Adipocyte (in vitro differentiated cells): ENCODE measurements at places on chromosomes 16 and 17.

- no peak for DNase-seq
These were observed 26.4 kb downstream of the PIGL start for GRCh38 chr17:16243385-16243784.

- DNase-seq = no peak
These were observed 114.5 kb upstream of the MAF start for GRCh38 chr16:79715061-79715460.

DNA sequence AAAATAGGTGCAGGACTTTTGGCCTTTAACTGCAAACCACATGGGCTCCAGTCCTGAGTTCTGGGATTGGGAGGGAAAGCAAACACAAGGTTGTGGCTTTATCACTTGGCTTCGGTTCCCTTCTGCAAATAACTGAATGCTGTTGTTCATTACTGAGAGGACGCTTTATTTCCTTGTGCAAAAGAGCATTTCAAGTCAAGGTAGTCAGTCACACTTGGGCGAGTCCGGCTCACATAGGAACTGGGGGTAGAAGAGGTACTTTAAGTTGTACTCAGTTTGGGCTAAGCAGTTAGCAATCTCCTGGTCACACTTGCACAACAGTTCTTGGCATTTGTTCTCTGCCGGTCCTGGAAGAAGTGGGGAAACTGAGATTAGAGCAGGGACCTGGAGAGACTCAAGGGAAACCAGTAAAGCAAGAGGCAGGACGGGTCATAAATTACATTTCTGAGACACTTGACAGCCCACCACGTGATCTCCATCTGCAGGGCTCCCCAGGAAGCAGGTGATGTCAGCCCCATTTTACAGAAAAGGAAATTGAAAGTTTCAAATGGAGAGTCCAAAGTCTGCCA lies 21.6 kb downstream of the PLA2G10 start:
- DNase-seq = no peak

DNA sequence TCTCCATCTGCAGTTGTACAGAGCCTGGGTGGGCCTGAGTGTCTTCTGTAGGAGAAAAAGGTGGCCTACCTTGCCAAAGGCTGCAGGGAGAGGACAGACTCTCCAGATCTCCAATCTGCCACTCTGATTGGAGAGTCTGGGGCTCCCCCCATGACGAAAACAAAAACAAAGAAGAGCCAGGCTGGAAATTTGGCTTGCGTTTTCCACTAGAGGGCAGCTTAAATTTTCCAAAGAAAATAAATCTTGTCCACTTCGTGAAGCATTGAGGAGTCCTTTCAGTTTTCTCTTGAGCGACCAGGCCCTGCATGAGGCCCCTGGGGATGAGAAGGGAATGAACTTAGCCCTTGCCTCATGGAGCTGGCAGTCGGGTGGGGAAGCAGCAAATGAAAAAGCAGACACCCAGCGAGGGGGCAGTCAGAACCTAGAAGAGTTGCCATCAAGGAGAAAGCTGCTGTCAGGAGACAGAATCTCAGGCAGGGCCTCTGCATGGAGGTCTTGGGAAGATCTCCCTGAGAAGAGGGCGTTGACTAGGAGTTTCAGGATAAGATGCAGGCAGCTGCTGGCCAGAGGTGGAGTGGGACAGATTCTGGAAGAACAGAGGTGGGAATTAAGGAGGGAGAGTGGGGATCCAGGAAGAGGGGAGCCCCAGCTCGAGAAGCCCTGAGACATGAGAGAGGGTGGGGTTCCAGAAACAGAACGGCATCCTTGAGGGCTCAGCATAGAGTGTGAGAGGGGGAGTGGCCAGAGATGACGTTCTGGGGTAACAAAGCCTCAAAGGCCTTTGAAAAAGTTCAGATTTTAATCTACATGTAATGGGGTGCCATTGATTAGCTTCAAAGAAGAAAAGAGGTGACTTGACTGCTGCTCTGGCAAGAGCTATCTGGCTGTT lies 8.4 kb upstream of the SHCBP1 start:
- peak; percentile 86 for DNase-seq

- no peak for DNase-seq
These were observed 23.3 kb downstream of the MAP1LC3B start for GRCh38 chr16:87415441-87415840.

GRCh38 chr17:61397086-61397842 lies 2.4 kb upstream of the TBX2 start:
- DNase-seq = peak; percentile 76

DNA sequence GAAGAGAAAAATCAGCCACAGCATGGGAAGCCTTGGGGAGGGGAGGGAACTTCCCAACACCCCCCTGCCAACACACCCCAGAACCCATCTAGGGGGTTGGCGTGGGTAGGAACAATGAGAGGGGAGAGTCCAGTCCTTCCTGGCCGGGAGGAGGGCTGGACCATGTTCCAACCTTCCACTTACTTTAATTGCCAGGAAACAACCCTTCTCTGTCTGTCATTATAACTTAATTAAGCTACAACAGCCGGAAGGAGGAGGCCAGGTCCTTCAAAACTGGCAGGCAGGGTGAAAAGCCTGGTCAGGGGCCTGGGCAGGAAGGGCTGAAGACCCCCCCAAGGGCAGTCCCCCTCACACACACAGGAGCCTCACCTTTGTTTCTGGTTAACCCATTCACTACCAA lies 447.0 kb downstream of the SOX9 start:
- no peak for DNase-seq

DNA sequence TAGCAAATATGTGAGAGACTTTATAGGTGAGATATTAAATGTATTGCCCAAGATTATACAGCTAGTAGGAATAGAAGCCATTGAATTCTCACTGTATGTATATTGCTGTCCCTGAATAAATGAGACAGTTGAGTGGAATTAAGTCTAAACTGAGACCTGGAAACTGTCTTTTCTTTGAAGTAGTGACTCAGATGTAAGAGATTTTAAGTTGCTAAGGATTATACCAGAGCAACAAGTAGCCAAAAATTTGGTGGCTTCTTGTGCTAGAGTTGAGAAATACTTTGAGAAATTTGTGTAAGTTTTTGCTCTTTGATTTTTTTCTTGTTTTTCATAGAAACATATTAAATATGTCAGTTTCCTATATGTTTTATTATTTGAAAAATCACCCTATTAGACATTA lies 58.7 kb downstream of the TANC2 start:
- peak; percentile 46 for DNase-seq

DNA sequence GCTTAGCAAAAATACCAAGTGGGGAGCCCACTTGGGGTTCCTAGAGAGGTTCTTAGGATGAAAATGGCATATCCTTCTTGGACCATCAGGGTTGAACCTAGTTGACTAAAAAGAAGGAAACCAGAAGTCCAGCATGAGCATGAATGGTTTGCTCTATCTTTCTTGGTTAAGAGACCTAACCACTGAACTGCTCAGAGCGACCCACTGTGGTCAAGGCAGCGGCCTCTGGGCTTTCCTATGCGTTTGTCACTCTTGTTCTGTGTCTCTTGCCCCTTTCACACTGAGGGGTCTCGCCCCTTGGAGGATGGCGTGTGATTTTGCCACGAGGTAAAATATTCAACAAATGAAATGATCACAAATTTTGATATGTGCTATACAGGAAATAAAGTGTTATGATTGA lies 526 bp upstream of the BORCS6 start:
- no peak for DNase-seq

DNA sequence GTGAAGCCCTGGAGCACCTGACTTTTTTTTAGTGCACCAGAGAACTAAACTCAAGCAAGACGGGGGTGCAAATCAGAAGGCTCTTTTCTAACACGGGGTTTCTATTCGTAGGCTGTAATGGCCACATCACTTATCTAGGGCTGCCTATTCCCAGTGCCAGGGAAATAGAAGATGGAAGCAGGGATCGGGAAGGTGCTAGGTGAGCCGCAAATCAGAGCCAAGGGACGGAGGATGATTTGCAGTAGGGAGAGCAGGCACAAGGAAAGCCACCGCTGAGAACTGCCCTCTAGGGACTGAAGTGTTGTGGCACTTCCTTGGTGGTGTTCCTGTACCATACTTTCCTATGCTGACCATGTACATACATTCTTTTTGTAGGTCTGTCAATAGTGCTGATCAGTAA lies 7.8 kb upstream of the SLC46A1 start:
- no peak for DNase-seq

- peak; percentile 68 for DNase-seq
These were observed 70.5 kb downstream of the RBBP6 start for GRCh38 chr16:24609740-24610415.

- no peak for DNase-seq
These were observed 346.4 kb upstream of the CDH5 start for GRCh38 chr16:66020046-66020445.

- no peak for DNase-seq
These were observed 6.0 kb downstream of the RSPRY1 start for GRCh38 chr16:57192146-57192545.

DNA sequence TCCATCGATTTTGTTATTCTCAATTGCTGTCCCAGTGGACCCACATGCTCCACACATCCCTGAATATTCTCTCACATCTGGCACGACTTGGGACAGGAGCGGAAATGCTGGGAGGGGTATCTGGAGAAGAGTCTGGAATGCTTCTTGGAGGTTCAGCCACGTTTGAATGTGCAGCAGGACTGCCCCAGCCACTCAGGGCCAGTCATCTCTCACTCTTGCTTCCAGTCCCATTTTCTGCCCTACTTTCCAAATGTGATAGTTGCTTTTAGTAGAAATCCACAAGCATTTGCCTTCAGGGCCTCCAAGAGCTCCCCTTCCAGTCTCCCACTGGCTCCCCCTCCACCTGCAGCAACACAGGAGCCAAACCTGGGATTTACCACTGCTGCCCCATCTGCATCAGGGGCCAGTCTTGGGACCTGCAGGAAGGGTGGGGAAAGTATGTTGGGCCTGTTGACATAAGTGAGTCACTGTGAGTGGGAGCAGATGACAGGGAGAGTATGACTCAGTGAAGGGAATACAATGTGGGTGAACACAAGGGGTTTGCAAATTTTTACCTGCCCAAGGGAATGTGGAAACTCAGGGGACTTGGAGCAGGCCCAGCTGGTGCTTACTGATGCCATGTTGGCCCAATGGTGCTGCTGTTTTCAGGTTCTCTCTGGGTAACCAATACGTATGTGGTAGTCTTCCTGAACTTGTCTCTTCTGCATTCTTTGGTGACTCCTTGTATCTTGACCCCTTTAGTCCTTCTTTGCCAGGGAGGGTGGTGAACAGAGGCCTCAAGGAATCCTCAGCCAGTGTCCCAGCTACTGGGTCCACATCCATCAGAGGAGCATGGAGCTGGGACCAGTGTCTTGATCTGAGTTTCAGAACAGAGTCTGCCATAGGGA lies 78.8 kb upstream of the CRHR1 start:
- peak; percentile 4 for DNase-seq

DNA sequence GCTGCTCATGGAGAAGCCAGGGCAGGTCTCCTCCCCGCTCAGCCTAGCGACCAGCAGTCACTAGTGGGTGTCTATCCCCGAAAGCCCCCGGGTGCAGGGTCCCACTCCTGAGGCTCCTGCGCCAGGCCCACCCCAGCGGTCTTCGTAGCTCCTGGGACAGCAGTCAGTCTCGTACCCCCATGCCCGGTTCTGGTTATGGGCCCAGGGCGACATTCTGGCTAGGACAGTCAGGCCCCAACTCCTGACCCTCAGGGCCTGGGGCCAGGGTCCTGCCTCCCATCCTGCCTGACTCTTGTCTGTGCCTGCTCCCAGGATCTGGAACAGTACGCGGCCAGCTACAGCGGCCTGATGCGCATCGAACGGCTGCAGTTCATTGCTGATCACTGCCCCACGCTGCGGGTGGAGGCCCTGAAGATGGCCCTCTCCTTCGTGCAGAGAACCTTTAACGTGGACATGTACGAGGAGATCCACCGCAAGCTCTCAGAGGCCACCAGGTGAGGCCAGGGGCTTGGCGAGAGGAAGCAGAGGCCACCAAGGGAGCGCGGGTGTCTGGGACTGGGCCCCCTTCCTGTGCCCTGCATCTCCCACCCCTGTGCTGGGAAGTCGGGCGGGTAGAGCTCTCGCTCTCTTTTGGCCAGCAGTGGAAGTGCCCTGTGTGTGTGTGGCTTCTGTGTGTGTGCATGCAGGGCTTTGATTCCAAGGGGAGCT lies 2.0 kb downstream of the GPS1 start:
- DNase-seq = no peak

DNA sequence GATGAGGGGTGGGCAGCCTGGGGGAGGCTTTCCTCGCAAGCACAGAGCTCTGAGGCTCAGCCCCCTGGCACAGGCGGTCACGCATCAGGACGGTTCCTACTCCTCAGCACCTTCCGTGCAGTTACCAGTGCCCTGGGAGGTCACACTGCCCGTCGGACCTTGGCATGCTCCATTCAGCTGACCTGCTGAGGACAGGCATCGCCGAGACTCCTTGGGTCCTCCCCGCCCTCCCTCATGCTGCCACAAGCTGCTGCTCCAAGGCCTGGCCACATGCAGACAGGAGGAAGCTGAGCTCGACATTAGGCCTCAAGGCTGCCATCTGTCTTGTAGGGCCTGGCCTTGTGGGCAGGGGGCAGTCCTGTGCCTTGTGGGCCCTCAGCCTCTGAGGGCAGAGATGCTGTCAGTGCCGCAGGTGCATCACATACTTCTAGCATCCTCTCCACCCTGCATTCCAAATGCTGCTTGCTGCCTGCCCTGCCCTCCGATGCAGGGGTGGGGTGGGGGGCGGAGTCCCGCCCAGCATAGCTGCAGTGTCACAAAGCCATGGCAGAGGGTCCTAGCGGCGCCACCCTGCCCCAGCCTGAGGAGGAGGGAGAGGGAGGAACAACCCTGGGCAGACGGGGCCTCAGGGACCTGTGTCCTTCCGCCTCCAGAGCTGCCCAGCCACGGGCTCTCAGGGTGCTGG lies 9.3 kb downstream of the C16orf90 start:
- no peak for DNase-seq

- DNase-seq = no peak
These were observed 3.3 kb downstream of the TAF1C start for GRCh38 chr16:84183572-84183875.

GRCh38 chr17:67518876-67519275 lies 141.8 kb downstream of the PITPNC1 start:
- DNase-seq = peak; percentile 94

DNA sequence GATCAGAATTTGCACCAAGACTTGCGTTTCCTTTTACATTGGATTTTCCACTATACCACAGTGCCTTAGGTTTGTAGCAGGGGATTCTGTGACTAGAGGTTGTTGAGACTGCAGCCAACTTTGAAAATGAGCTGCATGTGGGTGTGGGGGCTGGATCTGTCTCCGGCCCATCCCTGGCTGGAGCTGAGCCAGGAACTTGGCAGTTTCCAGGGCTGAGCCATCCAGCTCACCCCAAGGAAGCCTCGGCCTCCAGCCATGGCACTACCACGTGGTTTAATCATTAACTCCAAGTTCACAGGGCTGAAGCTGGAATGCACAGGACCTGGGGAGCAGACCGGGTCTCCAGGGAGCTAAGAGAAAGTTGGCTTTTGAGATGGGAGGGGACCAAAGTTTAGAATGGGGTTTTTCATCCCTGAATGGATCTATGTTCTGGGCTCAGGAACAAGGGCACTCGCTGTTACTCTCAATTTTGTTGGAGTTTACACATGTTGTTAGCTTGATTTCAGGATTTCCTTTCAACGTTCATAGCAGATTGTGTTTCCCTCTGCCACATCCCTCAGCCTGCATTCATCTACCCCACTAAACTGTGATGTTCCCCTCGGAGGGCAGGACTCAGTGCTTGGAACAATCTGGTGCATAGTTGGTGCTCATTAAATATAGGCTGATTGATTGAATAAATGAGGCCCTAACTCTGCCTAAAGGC lies 42.3 kb upstream of the HNF1B start:
- peak; percentile 47 for DNase-seq
